ENCODE measurements at places on chromosomes 2 and 18. TPM values are rescaled to one million over a fixed set of nuclear protein-coding genes. Genes with fewer than 3 reads are reported as not detected.

- H3K4me3 ChIP-seq: no peak overlapping the region
- no peak overlapping the region for H3K27ac ChIP-seq
- DNase-seq: no peak
- H3K4me1 ChIP-seq: no peaks in the 10 kb centered on the region
These were observed 578.6 kb upstream of the RAB6C start for GRCh38 chr2:129400826-129401225.

DNA sequence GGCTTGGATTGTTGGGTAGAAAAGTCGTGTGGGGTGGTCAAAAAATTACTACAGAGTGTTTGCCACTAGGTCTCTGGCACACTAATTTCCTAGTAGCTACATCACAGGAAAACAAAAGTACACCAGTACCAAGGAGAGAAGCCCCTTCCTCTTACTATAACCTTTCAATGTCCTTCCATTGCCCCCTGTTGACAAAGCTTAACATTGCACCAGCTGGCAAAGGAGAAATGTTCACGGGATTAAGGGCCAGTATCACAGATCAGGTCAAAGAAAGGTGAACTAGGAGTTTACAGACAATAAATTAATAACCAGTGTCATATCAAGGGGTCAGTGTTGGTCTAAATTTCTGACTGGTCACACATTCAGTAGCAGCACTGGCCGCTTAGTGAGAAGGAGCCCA is 1139.6 kb upstream of the FAM98A start:
- DNase-seq: peak; percentile 67
- no peaks in the 10 kb centered on the region for H3K4me1 ChIP-seq

DNA sequence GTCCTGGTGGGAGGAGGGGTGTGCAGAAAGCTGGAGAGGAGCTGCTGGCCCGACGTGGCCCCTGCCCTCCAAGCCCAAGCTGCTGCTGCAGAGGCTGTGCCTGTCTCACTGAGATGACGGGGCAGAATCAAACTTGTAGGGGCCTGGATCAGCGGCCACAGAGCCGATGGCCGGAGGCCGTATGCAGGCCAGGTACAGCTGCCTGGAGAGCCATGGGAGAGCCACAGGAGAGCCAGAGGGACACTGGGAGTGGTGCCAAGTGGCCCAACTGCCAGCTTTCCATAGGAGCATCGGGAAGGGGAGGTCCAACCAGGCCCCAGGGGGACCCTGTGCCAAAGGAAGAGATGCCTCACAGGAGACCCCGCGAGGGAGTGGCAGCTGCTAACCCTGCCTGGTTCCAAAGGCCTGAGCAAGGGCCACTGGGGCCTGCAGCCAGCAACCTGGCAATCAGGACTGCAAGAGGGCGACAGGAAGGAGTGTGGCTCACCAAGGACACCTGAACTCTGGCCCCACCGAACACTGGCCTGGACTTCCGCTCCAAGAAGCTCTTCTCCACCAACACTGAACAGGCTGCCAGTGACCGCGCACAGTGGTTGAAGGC is 70.7 kb downstream of the HDAC4 start:
- H3K27me3 ChIP-seq: no peaks in the 10 kb centered on the region
- peaks cover 2% of the 10 kb centered on the region for H3K36me3 ChIP-seq
- no peaks in the 10 kb centered on the region for H3K4me1 ChIP-seq
- no peak overlapping the region for H3K27ac ChIP-seq
- no peak for DNase-seq

- no peaks in the 10 kb centered on the region for H3K4me1 ChIP-seq
- H3K27ac ChIP-seq: no peak overlapping the region
- no peak overlapping the region for H3K4me3 ChIP-seq
These were observed 33.8 kb downstream of the PLA2R1 start for GRCh38 chr2:160028431-160029269.

GRCh38 chr2:209425471-209426071 is 1.7 kb downstream of the MAP2 start:
- H3K36me3 ChIP-seq: no peaks in the 10 kb centered on the region
- H3K27ac ChIP-seq: no peak overlapping the region
- peaks cover 3% of the 10 kb centered on the region for H3K27me3 ChIP-seq
- H3K4me3 ChIP-seq: no peak overlapping the region

GRCh38 chr2:41853427-41854191 is 194.2 kb upstream of the PKDCC start:
- no peaks in the 10 kb centered on the region for H3K27me3 ChIP-seq
- H3K36me3 ChIP-seq: no peaks in the 10 kb centered on the region
- no peaks in the 10 kb centered on the region for H3K4me1 ChIP-seq
- no peak overlapping the region for H3K27ac ChIP-seq

DNA sequence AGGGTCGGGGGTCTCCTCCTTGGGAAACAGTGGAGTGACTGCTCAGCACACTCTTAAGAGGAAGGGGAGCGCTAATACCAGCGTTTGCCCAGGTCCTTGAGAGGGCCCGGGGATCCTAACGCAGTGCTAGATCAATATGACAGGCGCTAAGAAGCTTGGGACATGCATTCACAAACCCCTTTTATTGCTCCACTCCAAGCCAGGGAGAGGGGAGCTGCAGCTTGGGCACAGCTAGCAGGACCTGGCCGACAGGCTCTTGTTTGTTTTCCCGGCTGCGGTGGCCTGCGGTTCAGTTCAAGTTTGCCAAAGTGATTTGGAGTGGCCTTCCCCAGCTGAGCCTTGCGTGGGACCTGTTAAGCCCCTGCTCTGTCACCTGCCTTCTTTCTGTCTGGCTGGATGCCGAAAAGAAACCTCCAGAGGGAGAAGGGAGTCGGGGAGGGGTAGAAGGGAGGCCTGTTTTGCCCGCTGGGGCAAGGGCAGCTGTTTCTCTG is 152.1 kb downstream of the GLI2 start:
- H3K36me3 ChIP-seq: peaks cover 10% of the 10 kb centered on the region
- H3K4me3 ChIP-seq: no peak overlapping the region
- H3K27ac ChIP-seq: no peak overlapping the region
- no peak for DNase-seq
- H3K27me3 ChIP-seq: no peaks in the 10 kb centered on the region

GRCh38 chr2:238497610-238498005 is 70.9 kb downstream of the ASB1 start:
- H3K4me1 ChIP-seq: no peaks in the 10 kb centered on the region
- no peak overlapping the region for H3K4me3 ChIP-seq
- no peak overlapping the region for H3K27ac ChIP-seq
- no peaks in the 10 kb centered on the region for H3K27me3 ChIP-seq

GRCh38 chr2:67446491-67446911 is 49.4 kb downstream of the ETAA1 start:
- H3K36me3 ChIP-seq: no peaks in the 10 kb centered on the region
- no peak for DNase-seq
- no peaks in the 10 kb centered on the region for H3K4me1 ChIP-seq
- no peaks in the 10 kb centered on the region for H3K27me3 ChIP-seq
- H3K27ac ChIP-seq: no peak overlapping the region

DNA sequence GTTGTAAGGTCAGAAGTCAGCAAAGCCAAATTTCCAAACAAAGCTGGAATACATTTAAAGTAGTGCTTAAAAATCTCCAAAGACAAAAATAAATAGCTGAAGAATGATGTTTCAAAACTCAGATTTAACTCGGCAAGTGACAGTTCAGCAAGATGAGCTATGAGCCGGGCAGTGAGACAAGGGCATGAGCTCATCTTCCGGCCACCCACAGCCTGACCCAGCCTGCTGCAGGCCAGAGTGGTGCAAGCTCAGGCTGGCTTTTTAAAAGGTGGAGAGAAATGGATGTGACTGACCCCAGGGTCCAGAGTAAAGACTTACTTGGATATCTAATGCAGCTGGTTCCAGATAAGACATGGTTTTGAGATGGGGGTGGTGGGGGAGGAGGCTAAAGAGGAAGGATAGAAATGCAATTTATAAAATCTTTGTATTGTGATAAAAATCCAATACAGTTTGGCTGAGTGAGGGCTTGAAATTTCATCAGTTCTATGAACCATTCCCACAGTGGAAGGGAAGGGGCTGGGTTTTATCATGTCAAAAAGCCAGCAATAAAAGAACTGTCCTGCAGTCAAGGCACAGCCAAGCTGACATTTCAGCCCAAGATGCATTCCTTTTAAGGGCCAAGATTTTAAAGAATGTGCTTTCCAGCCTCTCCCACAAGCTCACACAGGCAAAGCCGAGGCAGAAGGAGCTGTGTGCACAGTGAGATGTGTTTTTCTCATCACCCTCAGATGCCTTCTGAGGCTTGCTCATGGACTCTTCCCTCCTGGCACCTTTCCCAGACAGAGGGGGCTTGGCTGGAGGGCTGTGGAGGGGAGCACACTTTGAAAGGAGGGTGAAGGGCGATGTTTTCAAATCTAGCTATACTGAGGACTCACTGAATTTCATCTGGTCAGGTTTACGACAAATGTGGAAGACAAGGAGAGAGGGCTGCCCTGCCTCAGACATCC is 97.9 kb upstream of the KLHL29 start:
- H3K27me3 ChIP-seq: no peaks in the 10 kb centered on the region
- H3K27ac ChIP-seq: no peak overlapping the region
- no peak overlapping the region for H3K4me3 ChIP-seq
- no peaks in the 10 kb centered on the region for H3K36me3 ChIP-seq

DNA sequence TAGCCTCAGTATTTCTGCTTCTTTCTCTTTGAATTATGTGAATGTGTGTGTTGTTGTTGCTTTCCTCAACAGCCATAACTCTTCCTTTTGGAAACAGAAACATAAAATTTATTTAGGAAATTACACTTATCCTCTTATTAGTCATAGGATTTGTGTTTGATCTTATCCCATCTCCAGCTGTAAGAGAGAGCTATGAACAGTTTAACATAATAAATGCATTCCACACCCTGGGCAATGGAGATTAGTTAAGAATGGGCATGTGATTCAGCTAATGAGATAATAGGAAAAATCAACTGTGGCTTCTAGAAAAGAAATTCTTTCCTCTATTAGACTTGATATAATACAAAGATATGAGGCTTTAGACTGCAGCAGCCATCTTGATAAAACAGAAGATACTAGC is 55.0 kb downstream of the SCN7A start:
- H3K36me3 ChIP-seq: peaks cover 5% of the 10 kb centered on the region
- H3K4me3 ChIP-seq: no peak overlapping the region
- no peaks in the 10 kb centered on the region for H3K27me3 ChIP-seq
- DNase-seq: no peak
- H3K27ac ChIP-seq: no peak overlapping the region
- H3K4me1 ChIP-seq: no peaks in the 10 kb centered on the region

DNA sequence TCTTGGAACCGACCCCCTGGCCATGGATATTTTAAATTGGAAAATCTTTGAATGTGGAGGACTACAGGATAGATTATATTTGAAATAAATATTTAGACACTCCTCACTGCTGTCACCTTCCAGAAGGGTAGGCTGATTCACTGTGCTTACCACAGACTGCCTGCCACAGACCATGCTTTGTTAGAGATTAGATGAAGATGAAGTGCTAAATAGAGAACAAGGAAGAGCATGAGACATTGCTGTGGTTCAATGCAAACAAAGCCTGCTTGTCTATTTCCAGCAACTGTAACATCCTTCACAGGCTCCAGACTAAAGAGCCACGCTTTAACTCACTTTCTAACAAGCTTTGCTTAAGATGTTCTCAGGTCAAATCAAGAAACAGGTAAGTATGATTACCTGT is 81.0 kb upstream of the TMEM17 start:
- peaks cover 15% of the 10 kb centered on the region for H3K36me3 ChIP-seq
- peaks cover 4% of the 10 kb centered on the region for H3K4me1 ChIP-seq
- no peak overlapping the region for H3K4me3 ChIP-seq
- no peaks in the 10 kb centered on the region for H3K27me3 ChIP-seq
- DNase-seq: no peak

- no peaks in the 10 kb centered on the region for H3K4me1 ChIP-seq
- H3K4me3 ChIP-seq: no peak overlapping the region
- no peak overlapping the region for H3K27ac ChIP-seq
- H3K27me3 ChIP-seq: no peaks in the 10 kb centered on the region
- DNase-seq: no peak
These were observed 441.8 kb downstream of the CMPK2 start for GRCh38 chr2:6423944-6424343.

DNA sequence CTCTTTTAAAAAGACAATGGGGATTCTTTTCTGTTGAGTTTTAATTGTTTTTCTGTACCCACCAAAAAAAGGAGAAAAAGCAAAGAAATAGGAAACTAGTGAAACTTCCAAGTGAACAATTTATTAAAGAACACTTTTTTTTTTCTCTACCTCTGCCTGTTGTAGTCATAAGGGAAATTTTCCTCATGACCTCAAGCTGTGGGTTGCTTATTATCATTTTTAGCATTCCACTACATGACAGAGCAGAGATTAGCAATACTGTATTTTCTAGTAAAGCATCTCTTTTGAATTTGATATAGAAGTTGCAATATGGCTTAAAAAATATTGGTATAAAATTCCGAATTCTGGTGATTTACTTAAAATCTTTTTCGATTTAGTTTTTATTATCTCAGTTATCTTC is 87.9 kb upstream of the LRRTM1 start:
- DNase-seq: no peak
- no peak overlapping the region for H3K4me3 ChIP-seq
- H3K36me3 ChIP-seq: no peaks in the 10 kb centered on the region
- H3K27me3 ChIP-seq: no peaks in the 10 kb centered on the region
- H3K27ac ChIP-seq: no peak overlapping the region
- H3K4me1 ChIP-seq: no peaks in the 10 kb centered on the region

- no peaks in the 10 kb centered on the region for H3K36me3 ChIP-seq
- DNase-seq: no peak
- no peak overlapping the region for H3K4me3 ChIP-seq
These were observed 452.4 kb upstream of the RGPD4 start for GRCh38 chr2:107374249-107374648.

DNA sequence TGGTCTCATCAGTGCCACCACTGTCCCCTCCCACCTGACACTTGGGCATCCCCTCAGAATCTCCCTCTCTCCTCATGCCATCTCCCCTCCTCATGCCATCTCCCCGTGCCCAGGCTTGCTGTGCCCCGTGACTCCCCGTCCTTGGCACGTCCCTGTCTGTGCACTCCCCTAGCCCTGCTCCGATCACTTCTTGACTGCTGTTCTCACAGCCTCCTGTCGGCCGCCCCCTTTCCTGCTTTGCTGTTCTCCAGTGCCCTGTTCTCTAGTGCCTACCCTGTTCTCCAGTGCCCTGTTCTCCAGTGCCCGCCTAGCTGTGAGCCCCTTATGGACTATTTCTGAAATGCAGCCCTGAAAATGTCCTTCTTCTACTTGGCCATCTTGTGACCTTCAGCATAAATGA is 253.8 kb downstream of the ALPK2 start:
- no peak overlapping the region for H3K4me3 ChIP-seq
- no peak overlapping the region for H3K27ac ChIP-seq
- no peak for DNase-seq

FMNL2 gene
- 30.3 TPM for total RNA-seq

RAB6C gene
- total RNA-seq: not detected

MOGAT1 gene
- not detected for total RNA-seq

RPIA gene
- 17.3 TPM for total RNA-seq

FAM161A gene
- total RNA-seq: 13.3 TPM

SCN9A gene
- 1.1 TPM for total RNA-seq
